ENCODE measurements at places on chromosomes 2 and 18.
A peak's percentile ranks its signal among the peaks of the same experiment; 100 is the strongest.

- DNase-seq, result no peak
These were observed 1132.2 kb downstream of the LRP1B start for GRCh38 chr2:140998577-140998976.

DNA sequence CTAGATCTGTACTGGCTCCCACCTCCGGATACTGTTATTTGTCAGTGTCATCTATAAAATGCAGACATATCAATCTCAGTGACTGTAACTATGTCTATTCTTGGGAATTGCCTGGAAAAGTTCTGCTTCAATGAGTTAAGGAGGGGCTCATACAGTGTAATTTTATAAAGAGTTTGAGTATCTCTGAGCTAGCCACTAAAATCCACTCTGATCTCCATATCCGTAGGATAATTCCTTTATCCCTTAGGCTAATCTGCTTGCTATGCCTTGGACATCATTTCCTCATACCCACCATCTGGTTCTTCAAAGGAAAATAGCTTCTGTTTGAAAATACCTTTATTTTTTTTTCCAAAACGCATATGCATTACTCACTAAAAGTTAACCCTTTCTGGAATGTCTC is 863.2 kb downstream of the SUCLG1 start:
- no peak for DNase-seq

- DNase-seq, result no peak
These were observed 678.2 kb upstream of the FSHR start for GRCh38 chr2:49832555-49832954.

GRCh38 chr2:202671317-202672035 is 36.7 kb downstream of the FAM117B start:
- no peak for DNase-seq

GRCh38 chr2:98380203-98380535 is 33.9 kb downstream of the CNGA3 start:
- no peak for DNase-seq

GRCh38 chr2:85718009-85718391 is 23.8 kb downstream of the GNLY start:
- DNase-seq, result no peak

DNA sequence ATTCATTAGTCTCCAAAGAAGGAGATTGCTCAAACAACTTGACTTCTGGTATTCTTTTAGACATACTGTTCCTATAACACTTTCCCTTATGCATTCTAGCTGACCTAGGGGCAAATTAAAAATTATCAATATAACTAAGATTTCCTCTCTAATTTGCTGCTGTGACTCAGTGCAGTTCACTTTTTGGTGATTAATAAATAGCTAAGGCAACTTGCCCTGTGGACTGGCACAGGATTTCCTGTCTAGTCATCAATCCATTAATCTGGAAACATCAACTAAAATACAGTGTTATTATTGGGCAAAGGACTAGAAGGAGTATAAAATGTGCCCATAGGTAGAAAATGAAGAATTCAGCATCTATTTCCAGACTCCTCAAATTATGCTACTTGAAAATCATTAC is 83.5 kb upstream of the SERPINE2 start:
- no peak for DNase-seq

DNA sequence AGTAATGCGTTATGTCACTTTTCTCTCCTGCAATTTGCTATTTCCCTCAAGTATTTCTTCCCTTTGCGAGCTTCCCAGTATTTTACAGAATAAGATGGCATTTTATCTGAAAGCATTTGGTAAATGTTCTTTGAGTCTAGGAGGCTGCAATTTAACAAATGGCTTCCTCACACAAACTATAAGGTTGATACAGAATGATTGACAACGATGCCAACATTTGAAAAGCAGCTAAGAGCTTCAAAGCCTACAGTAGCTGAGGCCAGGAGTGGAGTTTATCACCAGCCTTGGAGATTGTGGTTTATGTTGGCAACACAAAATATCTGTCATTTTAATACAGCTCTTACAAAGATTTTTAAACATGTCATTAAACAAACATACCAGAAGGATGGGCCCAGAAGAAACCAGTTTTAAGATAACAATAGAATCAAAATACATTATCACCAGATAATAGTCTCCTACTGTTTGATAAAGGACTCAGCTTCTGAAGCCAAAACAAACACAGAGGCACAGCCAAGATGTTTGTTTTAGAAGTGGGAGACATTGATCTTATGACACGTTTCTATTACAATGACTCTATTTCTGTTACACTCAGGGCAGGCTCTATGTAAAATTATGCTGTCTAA is 711.4 kb upstream of the ACVR2A start:
- no peak for DNase-seq

DNA sequence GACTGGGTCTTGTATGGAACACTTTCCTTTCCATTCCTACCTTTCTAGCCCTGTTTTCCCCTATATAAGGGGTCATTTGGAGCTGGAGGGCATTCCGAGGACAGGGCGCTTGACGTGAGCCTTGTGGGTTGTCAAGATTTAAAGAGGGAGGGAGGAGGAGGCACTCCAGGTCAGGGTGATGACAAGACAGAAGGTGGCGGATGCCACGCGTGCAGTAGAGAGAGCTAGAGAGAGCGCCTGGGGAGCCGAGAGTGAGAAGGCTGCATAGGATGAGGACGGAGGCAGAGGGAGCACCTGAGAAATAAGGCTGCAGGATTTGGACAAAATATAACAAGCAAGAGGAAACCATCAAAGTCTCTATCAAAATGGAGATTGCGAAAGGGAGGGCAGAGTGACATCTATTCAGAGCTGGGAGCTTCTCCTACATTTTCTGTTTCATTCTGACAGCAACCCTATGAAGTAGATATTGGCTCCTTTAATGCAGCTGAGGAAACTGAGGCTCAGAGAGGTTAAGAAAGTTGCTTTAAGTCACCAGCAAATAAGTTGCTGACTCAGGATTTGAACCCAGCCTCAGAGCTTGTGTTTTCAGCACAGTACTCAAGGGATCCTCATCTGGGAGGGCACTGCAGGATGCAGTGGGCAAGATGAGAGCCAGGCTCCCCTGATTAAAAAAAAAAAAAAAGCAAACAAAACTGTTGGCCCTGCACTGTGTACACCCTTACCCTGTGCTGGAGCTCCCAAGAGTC is 124.2 kb downstream of the MRO start:
- no peak for DNase-seq

DNA sequence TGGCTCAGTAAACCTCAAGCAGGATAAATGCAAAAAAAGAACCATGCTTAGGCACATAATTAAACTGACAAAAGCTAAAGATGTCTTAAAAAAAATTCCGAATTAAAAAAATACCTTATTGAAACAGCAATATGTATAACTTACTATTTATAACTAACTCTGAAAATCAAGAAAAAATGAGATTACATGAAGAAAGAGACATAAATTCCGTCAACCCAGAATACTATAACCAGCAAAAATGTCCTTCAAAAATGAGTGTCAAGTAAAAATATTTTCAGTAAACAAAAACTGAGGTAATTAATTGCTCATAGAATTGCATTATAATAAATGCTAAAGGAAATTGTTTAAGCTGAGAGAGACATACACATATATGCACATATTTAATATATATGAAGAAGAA is 474.5 kb upstream of the SYT4 start:
- DNase-seq, result no peak

DNA sequence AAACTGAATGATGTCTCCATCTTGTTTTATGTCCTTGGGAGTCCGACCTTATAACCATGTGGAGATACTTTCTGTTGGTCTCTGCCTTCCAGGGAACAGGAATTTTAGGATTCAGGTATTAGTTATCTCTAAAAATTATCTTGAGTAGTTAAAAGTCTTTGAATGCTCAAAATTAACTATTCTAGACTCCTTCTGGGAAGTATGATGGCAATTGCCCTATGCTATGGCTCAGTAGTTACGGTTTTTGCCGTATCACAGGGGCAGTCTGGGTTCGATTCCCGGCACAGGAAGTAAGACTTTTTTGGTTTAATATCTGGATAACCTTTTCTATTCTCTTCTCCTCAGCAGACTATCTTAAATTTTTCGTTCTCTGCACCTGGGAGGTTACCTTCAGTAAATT is 708.7 kb upstream of the LRATD1 start:
- DNase-seq, result no peak

- DNase-seq, result peak; percentile 6
These were observed 56.2 kb upstream of the SLC16A14 start for GRCh38 chr2:230124757-230125431.

- DNase-seq, result no peak
These were observed 108.2 kb downstream of the HAUS1 start for GRCh38 chr18:46212398-46212797.

- no peak for DNase-seq
These were observed 20.1 kb downstream of the GPR35 start for GRCh38 chr2:240645346-240645745.

GRCh38 chr2:222311978-222312738 is 13.4 kb upstream of the PAX3 start:
- DNase-seq, result no peak

DNA sequence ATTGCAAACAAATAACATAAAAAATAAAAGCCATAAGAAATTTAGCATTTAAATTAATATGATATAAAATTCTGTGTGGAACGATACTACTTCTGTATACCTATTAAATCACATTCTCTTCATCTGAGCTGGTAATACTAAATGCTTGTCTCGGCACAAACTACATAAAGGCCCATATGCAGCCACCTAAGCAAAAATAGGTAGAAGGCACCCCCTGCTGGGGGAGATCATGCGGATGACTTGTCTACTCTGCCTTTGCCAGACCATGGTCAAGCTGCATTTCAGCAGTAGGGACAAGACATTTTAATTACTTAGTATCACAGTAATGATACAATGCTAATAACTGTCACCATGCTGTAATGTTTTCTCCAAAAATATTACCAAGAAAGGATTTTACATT is 108.0 kb downstream of the CDH19 start:
- peak; percentile 28 for DNase-seq

DNA sequence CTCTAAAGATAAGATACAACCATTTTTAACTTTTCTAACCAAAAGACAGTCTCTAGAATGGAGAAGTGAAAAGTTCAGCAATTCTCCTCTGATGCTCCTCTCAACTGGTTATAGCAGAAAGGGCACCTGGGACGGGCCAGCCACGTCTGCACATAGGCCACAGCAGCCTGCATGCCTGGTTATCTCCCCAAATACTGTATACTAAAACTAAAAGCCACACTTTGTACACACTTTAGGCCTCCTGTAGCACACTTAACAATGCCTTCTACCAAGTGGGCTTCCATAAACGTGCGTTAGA is 179.1 kb downstream of the ANKRD44 start:
- no peak for DNase-seq

DNA sequence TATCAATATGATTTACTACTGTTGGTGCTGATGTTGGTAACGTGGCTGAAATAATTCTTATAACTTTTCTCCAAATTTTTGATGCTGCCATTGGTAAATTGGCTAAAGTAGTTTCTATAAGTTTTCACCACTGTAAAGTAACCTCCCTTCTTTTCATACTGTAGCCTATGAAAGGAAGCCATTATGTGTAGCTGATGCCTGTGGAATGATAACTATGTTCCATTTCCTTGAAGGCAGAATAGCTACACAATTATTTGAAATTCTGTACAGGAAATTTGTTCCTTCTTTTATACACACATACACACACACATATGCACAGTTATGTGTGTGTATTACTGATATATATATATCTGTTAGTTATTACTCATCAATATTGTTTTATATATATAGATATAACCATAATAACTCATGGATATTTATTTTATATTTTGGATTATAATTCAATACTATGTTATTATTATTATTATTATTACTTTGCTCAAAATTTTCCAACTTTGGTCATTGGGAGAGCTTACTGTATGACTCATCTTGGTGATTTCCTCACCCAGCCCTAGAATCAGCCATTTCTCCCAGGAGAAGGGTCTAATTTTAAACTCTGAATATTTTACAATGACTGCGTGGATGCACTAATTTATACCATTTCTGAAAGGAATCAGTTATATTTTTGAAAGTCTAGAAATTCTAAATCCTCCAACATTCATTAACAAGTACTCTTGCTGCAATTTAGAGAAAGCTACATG is 1677.7 kb downstream of the SUCLG1 start:
- DNase-seq, result no peak

- DNase-seq, result no peak
These were observed 46.5 kb upstream of the NR4A2 start for GRCh38 chr2:156379071-156379470.

- DNase-seq, result no peak
These were observed 82.5 kb downstream of the CERS6 start for GRCh38 chr2:168538534-168538933.

- DNase-seq, result no peak
These were observed 71.3 kb downstream of the SLC25A12 start for GRCh38 chr2:171822525-171823322.

GRCh38 chr2:199940373-199940772 is 14.9 kb downstream of the TYW5 start:
- no peak for DNase-seq
